Activated T-cell treated with anti-CD3 and anti-CD28 coated beads, Interleukin-2, amount 50 U/mL, for 48 hours (primary cell): ENCODE measurements at places on chromosomes 6 and 20.

GRCh38 chr20:47136782-47137181 lies 219.7 kb downstream of the ZMYND8 start:
- DNase-seq, result no peak

DNA sequence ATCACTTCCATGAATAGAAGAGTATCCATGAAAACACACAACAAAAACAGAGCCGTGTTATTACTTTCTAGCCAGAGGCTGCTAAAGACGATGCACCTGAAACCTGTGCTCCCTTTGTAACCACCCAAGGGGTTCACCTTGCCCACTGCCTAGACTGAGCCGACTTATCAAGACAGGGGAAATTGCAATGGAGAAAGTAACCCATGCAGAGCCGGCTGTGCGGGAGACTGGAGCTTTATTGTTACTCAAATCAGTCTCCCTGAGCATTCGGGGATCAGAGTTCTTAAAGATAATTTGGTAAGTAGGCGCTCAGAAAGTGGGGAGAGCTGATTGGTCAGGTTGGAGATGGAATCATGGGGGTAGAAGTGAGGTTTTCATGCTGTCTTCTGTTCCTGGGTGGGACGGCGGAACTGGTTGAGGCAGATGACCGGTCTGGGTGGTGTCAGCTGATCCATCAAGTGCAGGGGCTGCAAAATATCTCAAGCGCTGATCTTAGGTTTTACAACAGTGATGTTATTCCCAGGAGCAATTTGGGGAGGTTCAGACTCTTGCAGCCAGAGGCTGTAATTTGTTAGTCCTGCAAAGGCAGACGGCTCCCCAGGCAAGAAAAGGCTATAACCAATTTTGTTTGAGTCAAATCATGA lies 366.6 kb downstream of the PREX1 start:
- DNase-seq, result no peak

DNA sequence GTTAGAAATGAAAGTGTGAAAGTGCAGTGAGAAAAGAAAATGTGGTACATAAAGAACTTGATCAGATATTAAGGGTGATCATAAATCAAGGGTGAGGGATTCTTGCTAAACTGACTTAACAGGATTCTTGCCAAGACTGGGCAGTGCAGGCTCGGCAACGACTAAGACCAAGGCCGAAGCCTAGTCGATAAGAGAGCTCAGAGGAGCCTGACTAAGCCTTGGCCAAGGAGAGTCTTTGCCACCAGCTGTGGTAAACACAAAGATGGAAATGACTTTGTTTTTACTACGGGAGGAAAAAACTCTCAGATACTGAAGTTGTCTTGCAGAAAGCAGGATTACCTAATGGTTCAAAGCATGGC lies 196.6 kb downstream of the LY86 start:
- no peak for DNase-seq

DNA sequence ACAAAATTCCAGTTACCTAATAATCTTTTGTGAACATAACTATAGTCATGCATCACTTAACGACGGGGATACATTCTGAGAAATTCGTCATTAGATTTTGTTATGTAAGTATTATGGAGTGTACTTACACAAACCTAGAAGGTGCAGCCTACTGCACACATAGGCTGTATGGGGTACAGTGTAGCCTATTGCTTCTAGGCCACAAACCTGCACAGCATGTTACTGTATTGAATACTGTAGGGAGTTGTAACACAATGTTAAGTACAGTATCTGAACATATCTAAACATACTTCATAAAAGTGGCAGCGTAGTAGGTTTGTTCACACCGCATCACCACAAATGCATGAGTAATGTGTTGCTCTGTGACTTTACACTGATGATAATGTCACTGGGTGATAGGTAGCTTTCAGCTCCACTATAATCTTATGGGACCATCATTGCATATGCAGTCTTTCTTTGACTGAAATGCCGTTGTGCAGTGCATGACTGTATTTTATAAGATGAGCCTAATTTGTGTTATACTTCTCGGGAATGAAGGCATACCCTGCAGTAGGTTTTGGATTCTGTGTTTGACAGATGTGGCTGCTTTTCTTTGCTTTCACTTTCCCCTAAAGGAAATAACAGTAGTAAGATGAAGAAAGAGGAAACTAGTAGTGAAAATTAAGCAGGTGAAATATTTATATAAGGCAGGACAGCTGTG lies 365.6 kb downstream of the FARS2 start:
- DNase-seq, result peak; percentile 21

GRCh38 chr6:132142768-132143167 lies 191.6 kb upstream of the CCN2 start:
- no peak for DNase-seq

DNA sequence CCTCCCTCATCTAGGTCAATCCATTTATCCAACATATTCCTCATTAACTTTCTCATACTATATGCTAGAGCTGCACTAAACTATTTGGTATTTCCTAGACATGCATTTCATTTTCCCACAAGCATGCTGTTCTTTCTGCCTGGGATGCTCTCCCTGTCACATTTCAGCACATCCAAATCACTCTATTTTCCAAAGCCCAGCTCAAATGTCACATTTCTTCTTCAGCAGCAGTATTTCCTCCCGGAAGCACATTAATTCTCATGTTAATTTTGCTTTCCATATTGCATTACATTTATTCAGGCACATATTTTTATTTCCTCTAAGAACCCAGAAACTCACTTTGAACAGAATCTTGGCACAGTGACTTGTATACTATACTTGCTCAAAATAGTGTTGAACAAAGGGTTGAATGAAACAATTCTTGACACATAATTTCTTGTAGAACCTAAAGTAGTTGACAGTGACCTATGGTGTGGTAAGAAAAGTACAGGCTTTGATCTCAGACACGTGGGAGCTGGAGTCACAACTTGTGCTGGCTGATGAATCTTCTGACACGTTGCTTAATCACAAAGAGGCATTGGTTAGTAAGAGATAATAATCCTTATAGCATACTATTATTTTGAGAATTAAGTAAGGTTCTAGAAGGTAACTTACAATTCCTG lies 30.8 kb upstream of the CD2AP start:
- no peak for DNase-seq

GRCh38 chr20:37469531-37469930 lies 51.5 kb upstream of the NNAT start:
- DNase-seq, result no peak

GRCh38 chr20:17614812-17615644 lies 45.2 kb downstream of the DSTN start:
- DNase-seq, result peak; percentile 12

DNA sequence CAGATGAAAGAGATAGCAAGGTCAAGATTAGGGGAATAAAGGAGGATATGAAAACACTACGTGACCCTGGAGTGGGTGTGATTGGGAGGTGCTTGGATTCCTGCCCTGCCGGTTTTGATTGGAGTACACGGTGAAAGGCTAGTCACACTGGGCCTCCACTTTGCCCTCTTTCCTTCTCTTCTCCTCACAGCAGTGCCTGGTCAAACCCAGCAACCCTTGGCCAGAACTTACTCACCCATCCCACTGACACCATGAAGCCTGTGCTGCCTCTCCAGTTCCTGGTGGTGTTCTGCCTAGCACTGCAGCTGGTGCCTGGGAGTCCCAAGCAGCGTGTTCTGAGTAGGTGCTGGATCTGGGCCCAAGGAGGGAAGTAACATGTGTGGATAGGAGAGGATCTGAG lies at the start of gene WFDC13:
WFDC13 (plus strand) TSS at position 166 of the 400 bp plus-strand sequence; CDS start at position 252, 86 bp downstream.
- no peak for DNase-seq

DNA sequence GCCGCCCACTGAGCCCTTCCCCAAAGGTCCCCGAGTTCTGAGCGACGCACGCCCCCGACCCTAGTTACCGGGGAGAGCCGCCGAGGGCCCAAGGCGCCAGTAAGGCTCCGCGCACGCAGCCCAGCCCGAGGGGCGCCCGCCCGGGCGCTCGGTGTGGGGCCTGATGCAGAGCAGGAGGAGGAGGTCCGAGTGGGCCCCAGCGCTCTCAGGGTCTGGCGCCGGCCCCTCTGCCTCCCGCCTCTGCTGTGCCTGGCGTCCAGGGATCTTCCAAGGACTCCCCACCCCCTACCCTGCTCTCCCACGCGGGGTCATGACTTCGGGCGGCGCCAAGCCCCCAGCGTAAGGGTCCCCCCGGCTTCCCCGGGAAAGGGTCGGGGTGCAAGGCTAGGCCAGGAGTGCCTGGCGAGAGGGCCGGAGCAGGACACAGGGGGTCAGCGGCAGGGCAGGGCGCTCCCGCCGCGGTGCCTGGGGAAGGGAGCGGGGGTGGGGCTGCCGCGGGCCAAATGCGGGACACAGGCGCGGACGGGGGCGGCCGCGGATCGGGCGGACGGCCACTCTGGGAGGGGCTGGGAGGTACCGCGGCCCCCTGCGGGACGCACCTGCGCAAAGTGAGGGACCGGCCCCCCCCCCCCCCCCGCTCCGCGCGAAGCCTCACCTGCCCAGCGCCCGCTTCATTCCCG lies 637 bp downstream of the ABHD12 start:
- peak; percentile 38 for DNase-seq

GRCh38 chr6:77143659-77144447 lies 319.4 kb downstream of the HTR1B start:
- no peak for DNase-seq
